ENCODE measurements at places on chromosomes 1 and 21.

- no peak for DNase-seq
These were observed 37.6 kb downstream of the PARP1 start for GRCh38 chr1:226370144-226370923.

GRCh38 chr1:196178083-196178635, 430.1 kb downstream of the KCNT2 start:
- no peak for DNase-seq

- no peak for DNase-seq
These were observed 128.7 kb downstream of the ZZZ3 start for GRCh38 chr1:77553568-77554291.

DNA sequence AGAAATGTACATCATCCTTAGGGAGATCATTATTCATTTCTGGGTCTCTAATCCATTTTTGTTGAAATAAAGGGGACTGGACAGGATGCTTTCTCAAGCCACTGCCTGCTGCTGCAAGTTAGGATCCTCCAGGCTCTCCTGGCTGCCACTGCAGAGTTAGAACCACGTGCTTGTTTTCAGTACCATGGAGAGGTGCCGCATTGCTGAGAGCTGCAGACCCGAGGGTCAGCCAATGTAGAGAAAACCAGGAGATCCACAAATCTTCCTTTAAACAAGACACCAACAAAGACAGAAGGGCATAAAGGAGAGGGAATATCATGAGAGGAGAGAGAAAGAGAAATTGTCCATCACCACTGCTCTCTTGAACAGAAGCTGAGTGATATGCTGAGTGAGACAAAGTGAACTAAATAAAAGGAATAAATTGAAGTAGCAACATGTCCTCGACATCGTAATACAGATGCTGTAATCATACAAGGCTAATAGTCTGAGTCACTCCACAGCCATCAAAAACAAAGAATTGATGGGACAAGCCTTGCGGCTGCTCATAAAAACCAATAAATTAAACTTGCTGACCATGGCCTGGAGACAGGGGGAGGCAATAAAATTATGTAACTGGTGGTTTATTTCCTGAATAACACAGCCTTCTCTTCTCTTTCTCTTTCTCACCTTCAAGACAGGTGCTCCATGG, 255.7 kb downstream of the OMA1 start:
- no peak for DNase-seq

GRCh38 chr1:56808410-56808809, 10.8 kb downstream of the FYB2 start:
- no peak for DNase-seq

DNA sequence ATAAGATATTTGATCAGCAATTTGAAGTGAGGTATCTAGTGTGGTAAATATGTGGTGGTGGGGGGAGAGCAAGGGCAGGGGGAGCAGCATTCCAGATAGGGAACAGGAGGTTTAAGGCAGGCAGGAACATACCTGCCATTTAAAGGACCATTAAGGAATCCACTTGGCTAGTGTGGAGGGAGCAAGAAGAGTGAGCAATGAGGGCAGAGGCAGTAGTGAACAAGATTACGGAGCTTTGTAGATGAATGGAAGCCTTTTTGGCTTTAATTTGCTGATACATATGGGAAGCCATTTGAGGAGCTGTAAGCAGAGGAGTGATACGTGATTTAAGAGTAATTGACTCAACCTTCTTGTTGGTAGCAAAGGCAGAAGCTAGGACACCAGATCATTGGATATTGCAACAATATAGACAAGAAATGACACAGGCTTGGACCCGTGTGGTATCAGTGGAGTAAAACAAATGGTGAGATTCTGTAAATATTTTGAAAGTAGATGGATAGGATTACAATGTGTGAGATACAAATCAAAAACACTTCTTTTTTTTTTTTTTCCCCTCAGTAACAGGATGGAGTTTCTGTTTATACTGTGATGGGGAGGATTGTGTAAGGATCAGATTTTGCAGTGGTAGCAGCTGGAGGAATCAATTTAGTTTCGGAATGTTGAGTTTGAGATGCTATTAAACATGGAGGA, 73.8 kb upstream of the B3GALT2 start:
- no peak for DNase-seq

DNA sequence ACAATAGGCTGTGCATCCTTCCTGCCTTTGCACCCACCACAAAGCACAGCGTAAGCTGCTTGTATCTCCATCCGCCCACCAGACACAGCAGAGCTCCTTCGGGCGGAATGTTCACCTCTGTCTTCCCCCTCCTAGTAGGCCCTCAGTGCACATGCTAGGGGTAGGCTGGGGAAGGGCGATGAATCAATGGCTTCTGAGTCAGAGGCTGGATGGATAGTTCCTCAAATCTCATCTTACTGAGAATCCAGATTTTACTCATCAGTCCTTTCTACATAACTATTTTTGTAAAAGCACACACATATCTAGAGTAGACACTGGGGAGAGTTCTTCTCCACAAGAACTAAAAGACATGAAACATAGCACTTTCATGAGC, 73.8 kb downstream of the BCAR3 start:
- no peak for DNase-seq

- no peak for DNase-seq
These were observed 127.5 kb downstream of the UCK2 start for GRCh38 chr1:165954940-165955339.

GRCh38 chr1:187027253-187027652, 198.5 kb downstream of the PLA2G4A start:
- DNase-seq: no peak

DNA sequence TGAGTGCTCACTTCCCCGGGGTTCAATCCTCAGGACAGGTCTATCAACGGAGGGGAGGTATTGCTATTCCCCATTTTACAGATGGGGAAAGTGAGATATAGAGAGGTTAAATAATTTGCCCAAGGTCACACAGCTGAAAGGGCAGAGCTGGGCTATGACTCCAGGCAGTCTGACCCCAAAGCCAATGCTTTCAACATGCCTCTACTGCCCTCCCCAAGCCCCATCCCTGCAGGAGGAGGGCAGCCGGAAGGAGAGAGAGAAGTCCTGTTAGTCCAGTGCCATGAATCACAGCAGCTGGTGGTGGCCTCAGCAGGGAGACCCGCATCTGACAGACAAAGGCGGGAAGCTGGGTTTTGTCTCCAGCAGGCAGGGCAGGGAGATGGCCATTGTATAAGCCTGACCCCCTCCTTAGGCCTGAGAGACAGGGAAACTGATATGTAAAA, 20.0 kb upstream of the CLIC4 start:
- DNase-seq: no peak

DNA sequence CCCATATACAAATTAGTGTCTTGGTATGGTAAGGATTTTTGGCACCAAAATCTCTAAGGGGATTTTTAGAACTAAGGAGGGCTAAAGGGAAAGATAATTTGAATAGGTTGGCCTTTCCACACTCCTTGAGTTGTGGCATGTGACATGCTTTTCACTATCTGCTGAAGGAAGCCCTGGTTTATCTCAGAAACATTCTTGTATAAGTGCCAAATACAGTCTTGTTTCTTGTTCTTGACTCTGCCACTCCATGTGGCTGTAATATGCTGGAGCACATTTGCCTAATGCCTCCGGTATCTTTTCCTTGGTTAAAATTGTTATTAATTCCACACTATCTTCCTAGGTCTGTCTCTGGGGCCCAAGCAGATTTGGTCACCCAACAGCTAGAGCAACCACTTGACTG, 457.0 kb downstream of the USP25 start:
- no peak for DNase-seq

DNA sequence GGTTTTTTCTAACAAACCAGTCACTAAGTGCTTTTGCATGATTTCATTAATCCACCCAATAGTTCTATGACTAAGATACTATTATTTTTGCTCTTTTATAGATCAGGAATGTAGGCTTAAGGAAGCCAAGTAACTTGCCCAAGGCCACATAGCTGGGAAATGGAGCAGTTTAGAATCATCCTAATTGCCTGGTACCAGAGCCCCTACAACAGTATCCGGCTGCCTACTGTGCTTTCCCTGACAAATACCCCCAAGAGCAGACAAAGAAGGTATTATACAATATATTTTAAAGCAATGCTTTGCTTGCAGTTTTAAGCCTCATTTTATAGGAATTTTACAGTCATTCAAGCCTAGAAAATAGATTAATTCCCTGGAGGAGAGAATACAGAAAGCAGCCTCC, 45.5 kb upstream of the RASAL2 start:
- no peak for DNase-seq

DNA sequence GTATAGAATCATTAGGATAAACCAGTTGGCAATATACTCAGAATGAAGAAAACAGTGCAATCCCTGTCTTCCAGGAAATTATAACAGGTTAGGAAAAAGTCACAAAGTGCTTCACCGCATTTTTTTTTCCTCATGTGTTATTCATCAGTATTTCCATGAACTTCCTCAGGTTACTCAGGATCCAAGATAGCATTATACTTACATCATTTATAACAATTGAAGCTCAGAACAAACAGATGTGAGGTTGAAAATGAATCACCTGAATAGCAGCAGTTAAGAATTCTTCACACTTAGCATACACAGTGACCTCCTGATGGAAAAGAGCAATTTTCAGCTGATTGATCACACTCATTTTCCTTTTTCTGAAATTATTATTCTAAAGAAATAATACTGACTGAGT, 1040.7 kb upstream of the B3GALT2 start:
- no peak for DNase-seq

- no peak for DNase-seq
These were observed 9.6 kb downstream of the VANGL1 start for GRCh38 chr1:115651391-115651790.

DNA sequence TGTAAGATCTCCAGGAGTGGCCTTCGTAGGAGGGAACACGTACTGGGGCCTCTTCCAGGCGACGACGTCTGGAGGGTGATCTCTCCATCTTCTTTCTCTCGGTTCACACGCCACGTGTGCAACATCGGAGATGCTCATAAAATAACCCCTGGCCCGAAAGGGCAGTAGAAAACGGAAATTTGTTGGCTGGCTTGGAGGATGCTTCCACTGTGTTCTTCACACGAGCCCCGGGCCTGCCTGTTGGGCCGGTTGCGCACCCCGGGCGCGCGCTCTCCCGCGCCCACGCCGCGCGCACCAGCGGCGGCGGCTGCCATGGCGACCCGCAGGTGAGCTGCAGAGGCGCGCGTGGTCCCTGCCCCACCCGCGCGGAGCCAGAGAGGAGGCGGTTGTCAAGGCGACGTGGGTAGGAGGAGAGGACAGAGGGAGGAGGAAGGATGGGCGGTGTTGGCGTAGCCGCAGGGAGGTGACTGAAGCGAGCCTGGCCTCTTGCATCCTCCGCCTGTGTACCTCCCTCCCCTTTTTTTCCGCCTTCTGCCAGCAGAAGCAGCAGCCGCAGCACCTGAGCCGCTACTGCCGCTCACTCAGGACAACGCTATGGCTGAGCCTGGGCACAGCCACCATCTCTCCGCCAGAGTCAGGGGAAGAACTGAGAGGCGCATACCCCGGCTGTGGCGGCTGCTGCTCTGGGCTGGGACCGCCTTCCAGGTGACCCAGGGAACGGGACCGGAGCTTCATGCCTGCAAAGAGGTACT, at the start of gene ELAPOR1:
Gene ELAPOR1 (plus strand): TSS at position 526 of the 752 bp plus-strand sequence. CDS start 69 bp downstream, at position 595.
- DNase-seq: no peak

DNA sequence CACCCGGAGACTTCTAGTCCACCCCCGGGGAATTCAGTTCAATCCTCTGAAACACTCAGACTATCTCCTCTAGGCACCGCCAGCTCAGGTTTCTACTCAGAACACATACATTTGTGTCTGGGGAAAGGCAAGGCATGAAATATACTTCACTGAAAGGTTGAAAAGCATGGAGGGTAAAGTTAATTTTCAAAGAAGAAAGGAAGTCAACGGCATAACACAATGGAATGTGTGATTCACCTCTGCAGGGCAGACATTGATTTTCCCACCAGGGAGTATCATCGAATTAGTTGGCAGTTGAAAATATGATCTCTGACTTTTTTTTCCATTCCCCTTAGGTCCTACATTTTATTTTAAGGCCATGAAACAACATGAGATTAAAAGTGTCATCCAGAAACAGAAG, 669.4 kb downstream of the SMYD3 start:
- DNase-seq: no peak

DNA sequence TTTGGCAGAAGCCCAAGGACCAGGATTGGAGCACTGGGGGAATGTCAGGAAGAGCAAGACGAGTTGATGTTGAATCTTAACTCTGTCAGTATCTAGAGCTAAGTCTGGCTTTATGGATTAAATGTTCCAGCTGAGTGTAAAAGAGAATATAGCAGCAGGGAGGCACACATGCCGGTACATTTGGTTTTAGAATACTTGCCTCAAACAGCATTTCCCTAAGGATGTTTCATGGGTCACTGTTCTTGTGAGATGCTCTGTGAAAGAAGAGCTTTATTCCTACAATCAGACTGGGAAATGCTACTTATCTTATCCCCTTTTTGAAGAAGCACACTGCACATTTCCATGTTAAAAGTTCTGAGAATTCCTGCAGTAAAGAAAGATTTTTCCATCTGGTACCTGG, 440.3 kb upstream of the B3GALT2 start:
- no peak for DNase-seq

DNA sequence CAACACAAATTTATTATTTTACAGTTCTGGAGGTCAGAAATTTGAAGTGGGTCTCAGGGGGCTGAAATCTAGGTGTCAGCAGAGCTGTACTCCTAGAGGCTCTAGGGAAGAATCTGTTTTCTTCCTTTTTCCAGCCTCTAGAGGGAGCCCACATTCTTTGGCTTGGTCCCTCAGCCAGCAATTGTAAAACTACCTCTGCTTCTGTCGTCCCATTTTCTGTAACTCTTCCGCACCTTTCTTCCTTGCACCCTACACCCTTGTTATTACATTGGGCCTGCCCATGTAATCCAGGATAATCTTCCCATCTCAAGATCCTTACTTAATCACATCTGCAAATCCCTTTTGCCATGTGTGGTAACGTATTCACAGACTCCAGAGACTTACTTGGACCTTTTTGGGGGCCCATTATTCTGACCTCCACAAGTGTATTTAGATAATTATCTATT, 24.8 kb upstream of the THEM4 start:
- no peak for DNase-seq

DNA sequence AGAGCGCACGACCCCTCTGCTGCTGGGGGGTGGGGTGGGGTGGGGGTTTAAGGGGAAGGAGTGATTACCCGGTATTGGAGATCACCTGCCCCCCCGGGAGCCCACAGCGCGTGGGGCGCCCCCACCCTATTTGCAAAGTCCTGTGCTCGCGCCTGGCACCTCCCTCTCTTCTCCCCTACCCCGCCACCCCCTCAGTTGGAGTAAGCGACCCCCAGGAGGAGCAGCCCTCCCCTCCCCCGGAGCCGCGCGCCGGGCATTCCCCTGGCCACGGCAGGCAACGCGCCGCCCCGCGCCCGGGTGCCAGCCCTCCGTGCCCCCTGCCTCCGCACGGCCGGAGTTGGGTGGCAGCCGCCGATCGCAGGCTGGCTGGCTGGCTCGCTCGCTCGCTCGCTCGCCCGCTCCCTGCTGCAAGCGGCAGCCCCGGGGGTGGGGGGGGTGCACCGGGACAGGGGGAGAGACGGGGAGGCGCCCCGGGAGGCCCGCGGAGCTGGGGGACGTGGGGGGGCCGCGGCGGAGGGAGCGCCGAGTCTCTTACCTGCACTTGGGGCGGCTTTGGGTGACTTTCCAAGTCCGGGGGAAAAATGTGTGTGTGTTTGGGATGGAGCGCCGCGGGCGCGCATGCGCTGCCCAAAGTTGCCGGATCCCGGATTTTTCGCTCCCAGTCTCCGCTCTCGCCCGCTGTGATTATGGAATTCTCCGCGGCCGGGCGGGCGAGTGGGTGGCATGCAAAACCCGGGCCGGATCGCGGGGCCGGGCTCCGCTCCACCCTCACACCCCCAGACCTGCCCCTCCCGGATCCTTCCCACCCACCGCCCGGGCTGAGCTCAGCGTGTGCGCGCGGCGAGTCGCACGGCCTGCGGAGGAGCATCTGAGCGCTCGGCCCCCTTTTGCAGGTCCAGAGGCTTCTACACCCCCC, at the start of gene CASZ1:
Gene CASZ1 (minus strand): TSS at position 618 of the 916 bp plus-strand sequence. CDS start 102,757 bp downstream, outside the sequence.
- DNase-seq: no peak

GRCh38 chr21:23541571-23541970, 2065.7 kb downstream of the MRPL39 start:
- no peak for DNase-seq
